Activated CD4-positive, alpha-beta memory T cell treated with anti-CD3 and anti-CD28 coated beads for 36 hours (primary cell): ENCODE measurements at places on chromosomes 11 and 22.

DNA sequence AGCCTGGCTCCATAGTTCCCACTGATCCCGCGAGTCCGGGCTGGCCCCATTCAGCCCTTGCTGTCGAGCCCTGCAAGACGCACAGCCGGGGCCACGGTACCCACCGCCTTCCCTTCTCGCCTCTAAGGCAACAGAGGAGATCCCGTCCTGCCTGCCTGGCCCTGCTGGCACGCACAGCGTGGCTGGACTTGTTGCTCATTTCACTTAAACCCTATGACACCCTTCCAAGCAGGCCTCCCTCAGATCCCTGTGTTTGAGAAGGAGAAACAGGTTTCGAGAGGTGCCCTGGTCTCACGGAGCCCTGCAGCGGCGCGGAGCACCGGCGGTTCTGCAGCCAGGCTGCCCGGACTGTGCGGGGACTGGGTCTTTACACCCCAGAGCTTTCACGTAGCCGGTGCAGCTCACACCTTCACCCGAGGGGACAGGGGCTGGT lies 1048.4 kb downstream of the BRD1 start:
- no peak for DNase-seq

DNA sequence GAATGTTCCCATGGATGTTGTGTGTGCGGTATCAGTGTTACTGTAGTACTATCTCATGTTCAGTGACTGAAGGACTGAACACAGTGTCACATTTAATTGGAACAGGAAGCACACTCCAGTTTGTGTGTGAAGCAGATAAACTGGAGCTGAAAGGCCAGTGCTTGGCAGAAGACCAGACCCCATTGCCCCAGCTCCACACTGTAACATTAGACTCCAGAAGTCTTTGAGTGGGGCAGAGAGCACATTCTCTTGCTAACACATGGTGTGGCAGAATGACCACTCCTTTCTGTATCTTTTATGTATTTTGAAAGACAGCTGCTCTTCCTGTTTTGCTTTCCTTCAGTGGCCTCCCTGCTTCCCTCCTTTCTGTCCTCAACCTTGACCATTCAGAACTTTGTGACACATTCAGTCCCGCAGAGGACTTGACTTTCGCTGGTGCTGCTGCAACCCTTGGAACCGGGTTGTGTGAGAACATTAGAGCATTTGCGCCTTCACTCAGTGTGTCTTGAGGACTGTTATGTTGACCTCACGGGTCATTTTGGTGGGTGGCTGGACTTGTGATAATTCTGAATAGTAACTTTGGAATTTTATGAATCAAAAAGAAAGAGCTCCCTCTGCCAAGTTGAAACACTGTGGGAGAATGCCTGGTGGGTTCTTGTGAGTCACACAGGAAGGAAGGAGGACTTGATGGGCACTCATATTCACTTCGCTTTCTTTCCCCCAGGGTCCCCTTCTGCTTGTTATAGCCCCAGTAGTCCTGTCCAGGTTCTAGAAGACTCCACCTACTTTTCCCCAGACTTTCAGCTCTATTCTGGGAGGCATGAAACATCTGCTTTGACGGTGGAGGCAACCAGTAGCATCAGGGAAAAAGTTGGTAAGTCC lies 26.4 kb downstream of the AMOTL1 start:
- DNase-seq = no peak

DNA sequence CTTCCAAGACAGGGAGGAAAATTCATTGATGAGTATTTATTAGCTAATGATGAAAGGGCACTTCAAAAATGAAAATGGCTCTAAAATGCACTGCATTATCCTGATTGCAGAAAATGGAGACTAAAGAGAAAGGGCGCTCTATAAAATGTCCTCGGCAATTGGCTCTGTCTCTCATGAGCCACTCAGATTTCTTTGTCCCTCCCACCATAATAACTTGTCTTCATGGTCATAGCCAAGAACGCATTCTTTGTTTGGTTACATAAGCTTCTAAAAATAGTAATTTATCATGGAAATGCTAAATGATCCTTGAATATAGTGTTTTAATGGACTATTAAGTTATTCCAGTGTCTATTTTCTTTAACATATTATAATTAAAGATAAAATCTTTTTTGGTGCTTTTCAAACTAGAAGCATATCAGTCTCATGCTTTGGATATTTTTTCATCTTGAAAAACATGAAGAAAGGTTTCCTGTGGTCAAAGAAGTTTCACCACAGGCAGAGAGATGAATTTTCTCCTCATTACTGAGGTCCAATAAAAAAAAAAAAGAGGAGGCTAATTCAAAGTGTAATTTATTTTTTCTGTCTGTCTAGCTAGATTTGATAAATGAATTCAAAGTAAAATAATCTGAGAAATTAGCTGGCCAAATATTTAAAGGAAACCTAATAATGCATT lies 238.1 kb upstream of the BLID start:
- no peak for DNase-seq

DNA sequence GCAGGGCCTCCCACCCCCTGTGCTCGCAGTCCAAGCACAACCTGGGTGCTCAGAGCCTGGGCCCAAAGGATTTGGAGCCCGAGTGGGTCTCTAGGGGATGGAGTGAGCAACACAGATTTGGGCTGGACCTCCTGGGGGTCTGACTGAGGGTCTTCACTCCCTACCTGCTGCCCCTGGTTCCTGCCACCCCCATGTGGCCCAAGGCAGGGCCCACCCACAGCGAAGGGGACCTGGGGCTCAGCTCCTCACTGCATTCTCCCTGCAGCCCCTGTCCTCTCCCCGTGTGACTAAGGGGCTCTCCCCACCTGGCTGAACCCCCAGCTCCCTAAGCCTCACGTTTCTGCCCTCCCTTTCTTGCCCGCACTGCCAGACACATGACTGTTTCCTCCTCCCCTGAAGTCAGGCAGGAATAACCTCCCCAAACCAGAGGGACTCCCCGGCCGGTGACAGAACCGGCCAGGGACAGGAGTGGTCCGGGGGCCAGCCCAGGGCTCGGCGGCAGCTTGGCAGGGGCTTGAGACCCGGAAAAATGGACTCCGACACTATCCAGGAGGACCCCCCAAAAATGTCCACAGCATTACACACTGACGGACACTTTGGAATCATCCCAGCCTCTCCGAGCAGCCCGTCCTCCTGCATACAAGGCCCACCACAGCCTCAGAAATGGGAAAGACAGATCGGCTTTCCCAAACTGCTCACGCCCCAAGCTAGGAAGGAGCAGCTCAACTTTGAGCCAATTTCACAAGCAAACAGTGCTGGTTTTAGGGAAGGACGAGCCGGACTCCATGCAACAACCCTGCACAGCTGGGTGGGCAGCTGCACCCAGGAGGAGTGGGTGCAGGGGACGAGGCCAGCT lies 57.8 kb downstream of the BRD1 start:
- DNase-seq = no peak

DNA sequence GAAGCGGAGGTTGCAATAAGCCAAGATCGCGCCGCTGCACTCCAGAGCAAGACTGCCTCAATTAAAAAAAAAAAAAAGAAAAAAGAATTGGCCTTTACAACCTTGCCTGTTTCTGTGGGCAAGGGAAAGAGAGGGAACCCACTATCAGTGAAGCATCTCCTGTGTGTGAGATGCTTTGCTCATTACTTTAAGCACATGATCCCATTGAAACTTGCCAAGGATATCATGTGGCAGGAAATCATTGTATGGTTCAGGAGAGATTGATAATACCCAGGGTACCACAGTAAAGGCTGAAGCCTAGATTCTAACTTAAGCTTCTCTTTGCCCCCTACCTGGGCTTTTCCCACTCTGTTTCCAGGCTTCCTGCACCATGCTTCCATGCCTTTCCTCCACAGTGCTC lies 3.6 kb downstream of the LDLRAD3 start:
- DNase-seq = no peak

DNA sequence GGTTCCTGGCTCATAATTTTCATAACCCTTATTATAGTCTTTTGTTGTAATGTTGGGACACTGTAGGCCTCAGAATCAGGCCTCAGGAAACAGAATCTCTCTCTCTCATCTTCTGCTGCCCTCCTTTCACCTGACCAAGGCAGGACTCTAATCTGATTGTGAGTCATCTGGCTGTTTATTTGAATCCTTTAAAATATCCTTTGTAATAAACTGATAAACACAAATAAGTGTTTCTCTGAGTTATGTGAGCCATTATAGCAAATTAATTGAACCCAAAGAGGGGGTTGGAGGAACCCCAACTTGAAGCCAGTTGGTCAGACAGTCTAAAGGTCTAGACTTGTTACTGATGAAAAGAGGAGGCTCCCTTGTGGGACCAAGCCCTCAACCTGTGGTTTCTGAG lies 30.6 kb downstream of the ACER3 start:
- DNase-seq = no peak

DNA sequence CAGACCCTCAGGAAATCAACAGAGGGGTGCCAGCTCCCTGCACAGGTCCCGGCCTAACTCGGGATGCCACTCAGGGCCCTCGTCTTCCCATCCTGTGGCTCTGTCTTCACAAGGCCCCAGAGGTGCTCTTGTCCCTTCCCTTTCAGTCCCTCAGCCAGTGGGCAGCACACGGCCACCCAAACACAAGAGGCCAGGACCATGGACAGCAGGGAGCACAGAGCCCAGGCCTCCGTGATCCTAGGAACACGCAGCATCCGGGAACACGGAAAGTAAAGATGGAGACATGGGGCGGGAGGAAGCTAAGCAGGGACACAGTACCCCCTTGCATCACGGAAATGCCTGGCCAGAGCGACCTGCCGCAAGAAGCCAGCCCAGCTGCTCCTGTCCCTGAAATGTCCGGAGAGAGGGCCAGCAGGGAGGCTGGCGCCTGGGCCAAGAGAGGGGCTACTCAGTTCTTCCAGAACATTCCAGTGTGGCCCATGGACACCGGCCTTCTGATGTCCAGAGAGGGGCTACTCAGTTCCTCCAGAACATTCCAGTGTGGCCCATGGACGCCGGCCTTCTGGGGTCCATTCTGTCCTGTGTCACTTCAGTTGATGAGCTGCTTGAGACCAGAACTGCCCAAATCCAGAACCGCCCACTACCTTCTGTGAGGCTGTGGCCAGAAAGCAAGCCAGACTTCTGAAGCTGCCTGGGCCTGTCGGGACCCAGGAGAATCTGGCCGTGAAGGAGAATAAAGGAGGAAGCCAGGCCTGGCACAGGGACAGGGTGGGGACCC lies 274.0 kb downstream of the BRD1 start:
- no peak for DNase-seq

- no peak for DNase-seq
Observed at GRCh38 chr11:114563077-114563476, 3.4 kb upstream of the NXPE1 start.

- DNase-seq = no peak
Observed at GRCh38 chr11:47725442-47726117, 10.4 kb upstream of the AGBL2 start.

- DNase-seq = no peak
Observed at GRCh38 chr11:119897576-119897975, 168.6 kb upstream of the NECTIN1 start.

DNA sequence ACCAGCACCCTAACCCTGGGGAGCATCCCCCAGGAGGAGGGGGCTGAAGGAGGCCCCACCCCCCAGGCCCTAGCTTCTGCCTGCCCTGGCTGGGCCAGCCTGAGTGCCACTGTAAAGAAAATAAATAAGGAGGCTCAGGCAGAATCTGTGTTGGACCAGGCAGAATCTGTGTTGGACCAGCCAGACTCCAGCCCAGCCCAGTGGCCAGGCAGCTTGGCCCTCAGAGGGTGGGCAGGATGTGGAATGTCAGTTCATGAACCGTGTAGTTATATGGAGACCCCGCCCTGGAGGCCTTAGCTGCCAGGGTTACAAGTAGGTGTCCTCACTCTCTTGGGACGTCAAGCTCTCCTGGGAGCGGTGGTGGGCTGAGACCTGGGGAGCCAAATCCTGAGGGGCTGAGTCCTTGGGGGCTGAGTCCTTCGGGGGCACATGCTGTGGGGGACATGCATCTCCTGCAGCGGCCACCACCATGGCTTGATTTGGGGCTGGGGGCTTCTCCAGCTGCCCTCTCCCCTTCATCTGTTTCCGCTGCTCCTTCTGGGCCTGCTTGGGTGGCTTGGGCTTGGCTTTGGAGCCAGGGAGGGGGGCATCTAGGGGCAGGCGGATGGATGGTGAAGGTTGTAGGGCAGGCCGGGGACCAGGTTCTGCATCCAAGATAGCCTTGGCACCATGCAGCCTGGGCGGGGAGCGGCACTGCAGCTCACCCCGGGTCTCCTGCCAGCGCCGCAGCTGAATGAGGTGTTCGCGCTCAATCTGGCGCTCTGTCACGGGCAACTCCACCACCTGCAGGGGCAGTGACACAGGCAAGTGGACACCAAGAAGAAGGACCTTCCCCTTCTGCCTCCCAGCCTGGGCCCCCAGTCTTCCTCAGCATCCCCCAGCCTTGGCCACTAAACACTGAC lies 3.0 kb upstream of the CASTOR1 start:
- DNase-seq = no peak

GRCh38 chr22:26471522-26471921 lies 12.1 kb downstream of the HPS4 start:
- no peak for DNase-seq

- no peak for DNase-seq
Observed at GRCh38 chr11:32103941-32104340, 13.1 kb downstream of the RCN1 start.

- no peak for DNase-seq
Observed at GRCh38 chr22:48362721-48363404, 1464.8 kb downstream of the BRD1 start.

- DNase-seq = no peak
Observed at GRCh38 chr11:128615612-128616011, 28.3 kb upstream of the ETS1 start.

- DNase-seq = no peak
Observed at GRCh38 chr11:94700622-94701021, 67.5 kb upstream of the AMOTL1 start.

GRCh38 chr11:116697011-116697410 lies 75.8 kb downstream of the BUD13 start:
- peak; percentile 24 for DNase-seq

DNA sequence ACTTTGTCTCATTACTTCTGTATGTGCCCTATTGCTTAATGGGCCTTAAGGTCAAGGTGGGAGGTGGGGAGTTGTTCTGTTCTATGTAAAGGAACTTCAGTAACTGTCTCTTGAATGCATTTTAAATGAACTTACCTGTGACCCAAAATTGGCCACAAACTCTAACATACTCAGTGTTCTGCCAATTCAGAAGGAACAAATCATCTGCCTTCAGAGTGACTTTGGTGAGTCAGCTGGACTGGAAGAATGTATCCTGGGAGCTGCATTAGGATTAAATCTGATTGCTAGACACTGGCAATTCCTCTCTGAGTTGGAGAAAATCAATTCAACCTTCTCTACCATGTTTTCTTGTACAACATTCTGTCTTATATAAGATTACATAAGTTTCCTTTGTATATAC lies 1104.8 kb downstream of the DLG2 start:
- no peak for DNase-seq

GRCh38 chr11:114098927-114099326 lies 39.4 kb downstream of the ZBTB16 start:
- DNase-seq = no peak

- DNase-seq = no peak
Observed at GRCh38 chr11:101521821-101522220, 62.0 kb downstream of the TRPC6 start.

GRCh38 chr11:57405271-57405860 lies 14.9 kb upstream of the PRG2 start:
- DNase-seq = no peak

- DNase-seq = no peak
Observed at GRCh38 chr11:7004482-7004881, 15.7 kb downstream of the ZNF214 start.
